Hematopoietic multipotent progenitor cell treated with erythropoietin and hydrocortisone succinate and interleukin-3 and kit ligand, for 8 days (in vitro differentiated cells): ENCODE measurements at places on chromosomes 5 and 9.

DNA sequence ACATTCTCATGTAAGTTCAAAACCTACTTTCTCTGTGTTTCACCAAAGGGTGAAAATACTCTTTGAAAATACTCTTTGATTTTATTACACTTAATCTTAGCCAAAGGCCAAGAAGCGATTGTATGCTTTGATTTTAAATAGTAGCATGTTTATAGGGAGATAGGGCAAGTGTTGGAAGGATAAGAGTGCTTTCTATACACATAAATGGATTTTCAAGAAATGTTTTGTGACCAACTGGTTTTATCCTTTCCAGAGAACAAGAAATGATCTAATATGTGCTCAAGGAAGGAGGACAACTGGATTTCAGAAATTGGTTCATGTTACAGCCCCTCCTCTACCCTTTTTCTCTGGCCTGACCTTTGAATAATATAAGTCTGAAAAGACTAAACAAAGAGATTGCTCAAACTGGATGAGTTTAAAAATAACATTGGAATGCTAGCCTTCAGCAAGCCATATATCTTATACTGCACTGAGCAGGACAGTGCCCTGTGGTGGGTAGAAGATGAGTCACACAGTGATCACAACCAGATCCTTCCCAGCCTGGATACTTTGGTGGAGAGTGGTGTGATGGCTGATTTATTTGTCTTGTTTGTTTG is 13.1 kb downstream of the PALM2AKAP2 start:
- DNase-seq: no peak

GRCh38 chr5:147072622-147073021 is 162.2 kb upstream of the STK32A start:
- no peak for DNase-seq

GRCh38 chr5:135216471-135217343 is 182.3 kb downstream of the MACROH2A1 start:
- no peak for DNase-seq

- DNase-seq: peak; percentile 38
Observed at GRCh38 chr5:175895686-175896102, 24.3 kb downstream of the CPLX2 start.

GRCh38 chr5:177124486-177124991 is 9.0 kb upstream of the NSD1 start:
- no peak for DNase-seq

GRCh38 chr5:73896097-73896496 is 270.1 kb downstream of the ARHGEF28 start:
- DNase-seq: no peak

DNA sequence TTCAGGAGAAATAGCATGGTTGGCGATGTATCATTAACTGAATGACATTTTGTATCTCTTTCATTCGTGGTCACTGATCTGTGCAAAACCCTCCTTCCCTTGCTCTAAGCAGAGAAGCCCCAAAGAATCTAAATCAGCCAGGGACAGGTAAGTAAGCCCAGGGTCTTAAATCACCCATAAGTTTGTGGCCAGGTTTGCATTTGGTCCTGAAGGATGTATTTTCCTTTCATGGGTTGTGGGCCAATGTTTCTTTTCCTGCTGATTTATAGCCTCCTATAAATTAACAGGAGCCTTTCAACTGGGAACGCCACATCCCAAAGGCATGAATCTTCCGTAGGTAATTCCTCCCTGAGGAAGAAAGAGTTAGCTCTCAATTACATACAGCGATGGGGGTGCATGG is 217.5 kb upstream of the TNC start:
- DNase-seq: no peak

GRCh38 chr5:77076961-77077828 is 9.9 kb downstream of the ZBED3 start:
- peak; percentile 72 for DNase-seq

- DNase-seq: no peak
Observed at GRCh38 chr9:98555651-98556465, 152.9 kb downstream of the GABBR2 start.

GRCh38 chr5:109630093-109630492 is 59.6 kb upstream of the MAN2A1 start:
- DNase-seq: no peak

GRCh38 chr9:122127396-122127798 is 32.2 kb downstream of the NDUFA8 start:
- peak; percentile 35 for DNase-seq

DNA sequence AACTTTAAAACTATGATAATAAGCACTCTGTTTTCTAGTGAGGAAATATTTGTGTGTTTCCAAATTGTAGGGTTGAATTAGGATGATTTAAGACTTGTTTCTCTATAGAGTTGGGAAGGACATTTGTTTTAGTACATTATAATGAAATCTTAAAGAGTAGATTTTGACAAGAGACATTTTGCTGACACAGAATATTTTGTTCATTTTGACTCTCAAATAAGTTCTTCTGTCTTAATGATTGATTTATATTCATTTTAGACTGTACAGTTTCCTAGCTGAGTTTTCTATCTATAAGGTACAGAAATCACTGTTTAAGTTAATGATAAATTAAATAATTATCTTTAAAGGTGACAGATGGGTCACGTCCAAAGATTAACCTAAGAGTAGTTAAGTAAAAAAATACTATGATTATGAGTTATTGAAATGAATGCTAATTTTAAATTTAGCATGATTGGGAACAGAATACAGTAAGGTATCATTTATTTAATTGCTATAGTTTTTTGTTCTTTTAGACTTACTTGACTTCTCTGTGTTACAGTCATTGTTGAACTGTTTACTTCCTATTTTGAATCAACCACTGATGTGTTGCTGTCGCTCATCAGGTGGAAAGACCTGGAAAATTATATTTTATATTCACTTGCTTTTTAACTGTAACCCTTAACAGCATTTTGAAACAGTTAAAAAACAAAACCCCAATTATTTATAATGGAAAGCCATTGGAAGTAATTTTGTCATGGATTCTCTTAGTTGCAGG is 19.5 kb downstream of the PBX3 start:
- DNase-seq: no peak

GRCh38 chr5:110264661-110265060 is 461.8 kb downstream of the TMEM232 start:
- no peak for DNase-seq

DNA sequence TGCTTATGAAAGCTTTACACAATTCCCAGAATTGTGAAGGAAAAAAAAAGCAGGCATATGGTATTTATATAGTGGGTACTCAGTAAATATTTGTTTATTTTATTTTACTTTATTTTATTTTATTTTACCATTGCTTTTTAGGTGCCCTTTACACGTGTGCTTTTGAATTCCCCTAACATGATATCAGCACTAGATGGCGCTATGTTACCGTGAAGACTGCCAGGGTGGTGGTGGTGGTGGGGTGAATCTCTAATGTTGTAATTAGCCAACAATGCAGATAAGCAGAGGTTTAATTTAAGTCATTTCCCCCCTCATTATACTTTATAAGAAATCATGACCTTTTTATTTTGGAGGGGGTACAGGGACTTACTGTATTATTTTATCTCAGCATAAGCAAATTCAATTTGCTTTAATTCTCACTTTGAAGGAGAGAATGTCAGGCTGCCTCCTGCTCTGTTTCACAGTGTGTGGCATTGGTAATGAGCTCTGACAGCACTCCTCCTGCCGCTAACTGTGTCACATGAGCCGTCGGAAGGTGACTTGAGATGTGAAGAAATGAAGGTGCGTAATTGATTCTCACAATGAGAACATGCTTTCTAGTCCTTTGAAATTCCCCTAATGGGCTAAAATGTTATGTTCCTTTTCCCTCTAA is 165.6 kb downstream of the YTHDC2 start:
- DNase-seq: peak; percentile 57

DNA sequence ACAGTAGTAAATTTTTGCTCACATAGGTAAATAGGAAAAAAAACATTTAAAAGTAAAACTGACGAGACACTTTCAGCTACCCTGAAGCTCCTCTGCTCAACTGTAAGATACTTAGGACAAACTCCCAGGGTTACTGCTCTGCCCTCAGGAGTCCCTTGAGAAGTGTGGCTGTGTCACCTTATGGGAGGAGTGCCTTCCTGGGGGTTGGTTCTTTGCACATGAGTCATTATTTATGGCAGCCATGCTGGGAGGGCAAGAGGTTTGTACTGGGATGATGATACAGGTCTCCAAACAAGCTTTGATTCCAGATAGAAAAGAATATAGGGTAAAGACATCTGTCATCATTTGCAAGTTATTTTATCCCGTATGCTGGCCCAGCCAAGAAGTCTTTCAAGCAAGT is 45.9 kb downstream of the TTC1 start:
- no peak for DNase-seq

DNA sequence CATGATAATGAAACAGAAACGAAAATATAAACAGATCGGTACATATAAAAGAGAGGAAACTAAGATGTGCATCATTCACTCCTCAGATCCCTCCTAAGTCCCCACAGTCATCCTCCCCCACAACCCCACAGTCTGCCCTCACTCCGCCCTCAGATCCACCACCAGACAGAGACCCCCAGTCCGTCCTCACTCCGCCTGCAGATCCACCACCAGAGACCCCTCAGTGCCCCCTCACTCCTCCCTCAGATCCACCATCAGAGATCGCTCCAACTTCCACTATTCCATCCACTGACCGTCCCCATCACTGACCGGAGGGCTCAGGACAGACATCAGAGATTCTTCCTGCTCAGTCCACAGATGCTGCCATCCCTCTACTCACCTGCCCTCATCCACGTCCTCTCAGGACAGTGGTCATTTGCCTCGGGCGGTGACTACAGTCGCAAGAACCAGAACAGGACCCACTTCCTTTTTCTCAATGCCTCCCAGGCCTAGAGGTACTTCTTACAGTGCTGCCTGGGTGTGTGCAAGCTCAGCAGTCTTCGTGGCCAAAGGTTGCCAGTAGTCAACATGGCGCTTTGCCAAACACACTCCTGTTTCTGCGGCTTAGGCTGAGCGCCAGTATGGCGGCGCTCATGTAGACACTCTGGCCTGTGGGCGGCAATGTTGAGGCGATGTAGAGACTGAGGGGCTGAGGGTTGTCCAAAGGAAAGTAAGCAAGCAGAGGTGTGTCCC is 8.3 kb upstream of the SPATA31C1 start:
- peak; percentile 9 for DNase-seq

DNA sequence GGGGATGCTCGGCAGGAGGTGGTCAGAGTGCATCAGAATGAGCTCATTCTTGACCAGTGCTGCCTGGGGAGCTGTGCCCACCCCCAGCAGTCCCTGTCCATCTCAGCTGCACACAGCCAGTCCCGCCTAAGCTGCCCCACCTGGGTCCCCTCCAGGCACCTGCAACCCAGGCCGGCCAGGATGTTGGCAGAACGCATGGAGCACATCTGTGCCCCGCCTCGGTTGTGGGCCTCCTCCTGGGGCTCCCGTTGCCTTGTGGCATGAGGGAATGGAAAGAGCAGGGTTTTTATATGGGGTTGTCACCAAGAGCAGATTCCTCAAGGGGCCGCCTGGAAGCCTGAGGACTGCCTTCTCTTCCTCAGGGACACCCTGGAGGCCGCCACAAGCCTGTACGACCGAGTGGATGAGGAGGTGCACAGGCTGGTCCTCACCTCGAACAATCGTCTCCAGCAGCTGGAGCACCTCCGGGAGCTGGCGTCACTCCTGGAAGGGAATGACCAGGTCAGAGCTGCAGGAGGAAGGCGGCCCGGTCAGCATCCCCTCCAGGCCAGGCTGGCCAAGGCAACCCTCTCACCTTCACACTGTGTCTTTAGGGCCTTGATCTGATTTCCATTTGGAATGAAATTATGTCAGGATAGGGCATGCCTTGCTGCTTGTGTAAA is 34.8 kb upstream of the LRRC14B start:
- no peak for DNase-seq

GRCh38 chr9:80417211-80417773 is 845.5 kb downstream of the TLE4 start:
- DNase-seq: no peak

DNA sequence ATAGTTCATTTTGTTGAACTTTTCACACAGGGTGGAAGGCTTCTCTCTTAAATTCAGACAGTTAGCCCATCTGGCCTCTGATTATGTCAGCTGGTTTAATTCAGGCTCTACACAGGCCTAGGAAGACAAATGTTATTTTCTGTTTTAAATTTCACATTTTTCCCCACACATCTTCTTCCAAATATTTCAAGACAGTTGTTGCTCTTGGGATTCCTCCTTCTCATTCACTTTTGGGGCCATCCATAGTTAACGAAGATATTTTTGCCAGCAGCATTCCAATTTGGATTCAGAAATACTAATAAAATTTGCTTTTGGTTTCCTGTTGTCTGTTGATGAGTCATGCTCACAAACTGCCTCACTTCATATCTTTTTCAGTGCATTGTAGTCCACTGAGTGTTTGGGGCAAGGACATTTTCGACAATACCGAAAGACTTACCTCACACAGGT is 475.4 kb downstream of the DMAC1 start:
- DNase-seq: no peak

DNA sequence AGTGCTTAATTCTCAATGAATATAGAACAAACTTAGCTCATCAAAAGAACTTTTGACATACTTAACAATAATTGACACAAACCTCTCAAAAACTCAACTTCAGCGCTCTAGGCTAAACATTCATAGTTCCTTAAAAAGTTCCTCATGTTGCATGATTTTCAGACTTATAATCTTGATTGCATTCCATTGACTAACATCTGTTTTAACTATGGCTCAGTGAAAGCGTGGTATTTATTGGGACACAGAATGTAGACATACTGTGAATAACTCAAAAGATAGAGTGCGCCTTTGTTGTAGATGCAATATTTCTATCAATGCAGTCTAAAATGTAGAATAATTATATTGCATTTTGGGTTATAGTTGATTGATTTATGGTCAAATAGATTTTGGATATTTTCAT is 227.1 kb upstream of the HAPLN1 start:
- no peak for DNase-seq

DNA sequence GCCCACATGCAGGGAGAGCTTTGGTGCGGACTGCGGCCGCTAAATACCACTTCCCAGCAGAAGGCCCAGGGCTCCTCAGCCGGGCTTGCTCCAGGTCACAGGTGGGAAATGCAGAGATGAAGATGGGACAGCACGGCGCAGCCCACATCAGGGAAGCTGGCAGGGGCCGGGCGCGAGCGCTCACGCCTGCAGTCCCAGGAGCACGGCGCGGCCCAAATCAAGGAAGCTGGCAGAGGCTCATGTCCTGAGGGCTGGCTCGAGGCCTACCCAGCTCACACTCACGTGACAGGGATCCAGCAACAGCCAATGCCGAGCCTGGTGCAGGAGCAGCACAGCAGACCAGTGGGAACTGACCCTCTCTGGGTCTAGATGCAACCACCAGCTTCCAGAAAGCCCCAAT is 16.3 kb downstream of the LPCAT1 start:
- DNase-seq: no peak

DNA sequence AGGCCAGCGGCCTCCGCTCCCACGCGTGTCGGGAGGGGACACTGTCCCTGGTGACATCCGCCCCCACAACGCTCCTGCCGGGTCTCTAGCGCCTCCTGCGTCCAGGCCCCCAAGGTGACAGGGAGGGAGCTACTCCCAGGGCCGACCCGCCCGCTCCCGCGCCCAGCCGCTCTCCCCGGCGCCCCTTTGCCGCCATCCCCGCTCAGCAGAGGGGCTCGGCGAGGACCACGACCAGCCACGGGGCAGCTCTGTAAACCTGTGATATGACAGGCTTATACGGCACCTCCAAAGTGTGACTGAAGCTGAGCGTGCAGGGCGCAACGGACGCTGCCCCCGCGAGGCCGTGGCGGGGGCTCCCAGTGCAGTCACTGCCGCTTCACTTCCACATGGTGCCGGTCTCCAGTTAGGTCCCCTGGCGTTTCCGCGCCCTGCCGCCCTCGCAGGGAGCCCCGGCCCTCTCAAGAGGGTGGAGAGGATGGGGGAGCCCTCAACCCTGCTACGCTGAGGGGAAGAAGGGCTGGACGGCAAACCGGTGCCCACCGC is 978 bp upstream of the ADCY2 start:
- DNase-seq: no peak

- no peak for DNase-seq
Observed at GRCh38 chr9:70291446-70291845, 32.7 kb downstream of the SMC5 start.
